Natural killer cell (primary cell): ENCODE measurements at places on chromosomes 13 and 19.

GRCh38 chr13:38180670-38181069, 169.0 kb upstream of the UFM1 start:
- DNase-seq = no peak

GRCh38 chr13:26012995-26013394, 38.8 kb downstream of the SHISA2 start:
- no peak for DNase-seq

DNA sequence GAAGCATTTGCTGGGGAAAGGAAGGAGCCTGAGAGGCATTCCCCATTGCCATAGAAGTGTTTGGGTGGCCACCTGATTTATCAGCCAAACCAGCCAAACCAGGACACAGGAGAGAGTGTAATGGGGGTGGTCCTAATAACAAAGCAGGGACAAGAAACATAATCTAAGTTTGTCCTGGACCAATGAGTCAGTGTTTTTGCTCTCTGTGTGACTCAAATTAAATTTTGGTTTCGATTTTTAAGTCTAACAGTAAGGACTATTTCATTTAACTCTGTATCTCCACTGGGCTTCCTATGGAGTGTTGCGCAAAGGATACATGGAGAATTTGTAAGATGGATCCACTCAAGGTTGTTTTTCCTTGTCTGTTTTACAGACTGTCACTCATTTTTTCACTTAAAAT, 19.5 kb upstream of the TRPC4 start:
- DNase-seq = no peak

- DNase-seq = peak; percentile 59
These were observed 4.8 kb downstream of the FCHO1 start for GRCh38 chr19:17755977-17756670.

GRCh38 chr13:94609196-94609595, 7.5 kb downstream of the GPR180 start:
- no peak for DNase-seq

DNA sequence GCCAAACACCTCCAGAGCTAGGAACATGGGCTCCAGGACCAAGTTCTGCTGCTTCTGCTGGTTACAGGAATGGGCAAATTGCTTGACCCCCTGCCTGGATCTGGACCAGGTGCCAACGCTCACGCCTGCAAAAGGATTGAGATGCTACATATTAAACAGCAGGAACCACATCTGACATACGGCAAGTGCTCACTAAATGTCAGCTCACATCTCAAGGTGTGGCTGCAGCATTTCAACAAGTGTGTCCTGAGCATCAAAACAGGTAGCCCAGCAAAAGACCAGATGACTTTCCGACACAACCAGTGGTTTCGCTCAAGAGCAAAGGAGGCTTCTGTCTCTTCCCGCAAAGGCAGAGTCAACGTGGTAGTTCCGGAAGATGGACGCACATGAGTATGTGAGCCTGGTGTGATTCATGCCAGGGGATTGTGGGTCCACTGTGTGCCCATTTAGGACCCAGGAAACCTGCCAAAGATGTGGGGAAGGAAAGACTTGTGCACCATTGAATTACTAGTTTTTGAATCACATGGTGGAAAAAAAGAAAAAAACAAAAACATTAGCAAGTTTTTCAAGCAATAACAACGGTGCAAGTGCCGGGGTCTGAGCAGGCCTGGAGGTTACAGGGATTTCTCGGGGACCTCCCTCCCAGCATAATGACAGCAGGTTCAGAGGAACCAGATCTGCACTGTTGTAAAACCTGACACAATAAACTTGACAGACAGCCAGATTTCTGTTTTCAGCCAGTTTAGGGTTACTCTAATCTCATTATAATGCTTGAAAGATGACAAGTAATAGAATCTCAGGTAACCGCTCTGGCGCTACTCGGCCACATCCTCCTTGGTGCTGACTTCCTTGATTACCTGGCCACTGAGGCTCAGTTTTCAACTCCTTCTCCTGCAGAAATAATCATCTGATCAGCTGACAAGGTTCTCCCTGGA, 77.9 kb downstream of the SOX1 start:
- no peak for DNase-seq

DNA sequence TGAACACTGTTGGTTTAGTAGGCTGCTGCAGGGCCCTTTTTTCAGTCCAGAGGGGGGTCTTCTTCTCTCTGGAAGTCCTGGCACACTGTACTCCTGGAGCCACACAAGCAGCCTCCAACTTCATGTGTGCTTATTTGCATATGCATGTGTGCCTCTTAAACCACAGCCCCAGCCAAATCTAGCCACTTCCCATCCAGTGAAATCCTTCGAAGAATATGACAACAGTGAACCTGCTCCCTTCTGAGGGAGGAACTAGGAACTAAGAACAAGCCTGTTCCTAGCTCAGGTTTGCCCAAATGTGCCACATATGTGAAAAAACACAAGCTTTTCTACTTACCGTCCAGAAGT, 348.5 kb downstream of the FOXO1 start:
- no peak for DNase-seq

DNA sequence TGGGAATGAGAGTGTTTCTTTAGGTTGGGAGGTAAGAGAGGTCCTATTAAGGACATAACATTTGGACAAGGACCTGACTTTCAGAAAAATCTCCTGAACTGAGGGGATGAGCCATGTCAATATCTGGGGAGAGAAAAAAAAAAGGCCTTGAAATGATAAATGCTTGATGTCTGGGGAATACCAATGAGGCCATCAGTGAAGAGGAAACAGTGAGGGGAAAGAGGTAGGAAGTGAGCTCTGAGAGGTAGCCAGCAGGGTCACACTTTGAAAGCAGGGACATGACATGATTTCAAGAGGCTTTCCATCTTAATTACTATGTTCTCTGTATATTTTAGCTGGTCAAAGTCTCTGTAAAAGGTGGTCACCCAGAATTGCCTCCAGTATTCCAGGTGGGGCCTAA, 9.9 kb upstream of the UBE2L5 start:
- DNase-seq = no peak

GRCh38 chr13:52447815-52448552, 2.5 kb downstream of the VPS36 start:
- no peak for DNase-seq

DNA sequence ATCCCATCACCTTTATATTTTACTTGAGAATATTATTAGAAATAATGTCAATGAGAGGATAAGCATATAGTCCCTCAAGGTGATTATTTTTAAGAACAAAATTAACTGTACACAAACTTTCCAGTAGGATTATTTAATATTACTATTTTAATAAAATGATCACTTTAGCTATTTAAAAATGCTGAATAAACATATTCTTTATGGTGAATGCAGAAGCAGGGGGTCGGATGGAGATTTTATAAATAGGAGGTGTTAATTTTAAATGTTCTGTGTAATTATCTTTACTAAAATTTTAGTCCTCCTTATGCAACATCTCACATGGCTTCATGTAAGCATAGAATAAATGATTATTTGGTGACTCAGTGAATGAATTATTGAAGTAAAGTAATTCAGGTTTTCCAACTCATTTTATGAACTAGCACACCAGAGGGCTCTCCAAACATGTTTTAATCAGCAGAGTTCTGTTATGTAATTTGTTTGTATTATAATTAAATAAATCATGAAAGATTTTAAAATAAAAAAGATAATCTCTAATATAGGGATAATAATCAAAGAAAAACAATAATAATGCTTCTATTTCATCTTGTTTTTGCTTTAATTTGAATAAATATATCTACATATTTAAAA, 1635.2 kb downstream of the EFNB2 start:
- DNase-seq = no peak

DNA sequence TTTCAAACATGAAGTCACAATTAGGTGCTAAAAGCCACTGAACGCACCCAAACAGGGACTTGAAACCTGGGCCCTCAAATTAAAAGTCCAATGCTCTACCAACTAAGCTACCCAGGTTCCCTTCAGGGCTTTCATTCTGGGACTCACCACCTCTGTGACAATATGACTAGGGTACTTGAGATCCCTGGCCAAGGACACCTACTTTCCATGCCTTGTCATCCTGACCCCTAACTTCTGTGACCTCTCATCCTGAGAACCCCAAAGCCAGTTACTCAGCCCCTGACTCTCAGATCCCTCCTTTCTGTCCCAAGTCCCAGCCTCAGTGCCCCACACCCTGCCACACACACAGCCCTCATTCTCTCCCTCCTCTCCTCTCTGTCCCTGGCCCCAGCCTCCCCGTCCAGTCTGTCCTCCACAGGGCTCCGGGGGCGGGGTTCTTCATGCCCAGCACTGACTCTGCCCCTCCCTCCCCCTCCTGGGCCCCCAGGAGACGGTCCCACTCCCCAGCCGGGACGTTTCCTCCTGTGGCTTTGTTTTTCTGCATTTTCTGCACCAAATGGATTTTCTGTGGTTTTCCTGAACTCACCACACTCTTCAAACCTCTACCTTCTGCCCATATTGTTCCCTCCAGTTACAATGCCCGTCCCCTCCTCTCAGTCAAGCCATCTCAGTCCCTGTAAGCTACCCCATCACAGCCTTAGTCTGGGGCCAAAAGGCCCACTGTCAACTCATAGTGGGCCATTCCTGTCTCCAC, 7.0 kb downstream of the RCN3 start:
- peak; percentile 42 for DNase-seq

GRCh38 chr19:15488489-15489226, 9.4 kb upstream of the PGLYRP2 start:
- DNase-seq = no peak

DNA sequence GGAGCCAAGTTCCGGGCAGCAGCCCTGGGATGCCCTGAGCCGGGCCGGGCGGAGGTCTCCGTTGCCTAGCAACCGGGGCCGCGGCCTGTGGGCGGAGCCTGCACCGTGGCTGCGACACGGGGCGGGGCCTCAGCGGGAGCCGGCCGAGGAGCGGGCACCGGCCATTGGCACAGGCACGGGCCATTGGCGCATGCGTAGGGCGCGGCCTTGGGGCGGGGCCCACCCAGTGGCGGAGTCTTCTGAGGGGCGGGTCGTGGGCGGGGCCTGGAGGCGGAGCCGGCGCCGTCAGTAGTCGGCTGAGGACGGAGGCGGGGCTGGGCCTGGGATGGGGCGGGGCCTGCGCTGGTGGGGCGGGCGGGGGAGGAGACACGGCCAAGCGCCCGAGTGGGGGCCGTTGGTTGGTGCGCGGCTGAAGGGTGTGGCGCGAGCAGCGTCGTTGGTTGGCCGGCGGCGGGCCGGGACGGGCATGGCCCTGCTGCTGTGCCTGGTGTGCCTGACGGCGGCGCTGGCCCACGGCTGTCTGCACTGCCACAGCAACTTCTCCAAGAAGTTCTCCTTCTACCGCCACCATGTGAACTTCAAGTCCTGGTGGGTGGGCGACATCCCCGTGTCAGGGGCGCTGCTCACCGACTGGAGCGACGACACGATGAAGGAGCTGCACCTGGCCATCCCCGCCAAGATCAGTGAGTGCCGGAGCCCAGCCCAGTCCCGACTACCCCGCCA, at the start of gene IZUMO4:
IZUMO4 (plus strand) TSS at position 436 of the 723 bp plus-strand sequence; CDS start at position 467, 31 bp downstream.
- DNase-seq = peak; percentile 99

DNA sequence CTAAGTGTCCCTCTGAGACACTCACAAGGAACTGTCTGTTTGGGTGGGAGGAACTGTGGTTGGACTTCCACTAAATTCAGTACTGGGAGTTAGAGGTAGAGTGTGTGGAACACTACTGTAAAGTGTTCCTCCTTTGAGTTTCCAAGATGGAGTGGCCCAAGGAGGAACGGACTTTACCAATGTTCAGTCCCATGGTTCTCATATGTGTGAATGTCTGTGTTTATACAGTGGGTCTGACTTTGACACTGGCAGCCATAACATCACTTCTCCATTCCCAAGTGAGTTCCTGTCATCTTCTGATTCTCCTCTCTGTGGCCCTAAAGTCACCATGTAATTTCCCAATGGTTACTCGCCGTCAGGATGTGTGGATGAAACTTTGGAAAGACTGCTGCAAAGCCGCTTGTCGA, 136.8 kb upstream of the SERP2 start:
- DNase-seq = no peak

- no peak for DNase-seq
These were observed 10.4 kb downstream of the ZNF561 start for GRCh38 chr19:9610484-9611113.

GRCh38 chr19:47660435-47660832, 51.5 kb downstream of the BICRA start:
- no peak for DNase-seq

- DNase-seq = no peak
These were observed 103.8 kb downstream of the KL start for GRCh38 chr13:33119856-33120543.
